Activated B cell treated with CpG ODN at 0.5 μM for 24 hours (primary cell): ENCODE measurements at places on chromosomes 1 and 21.
A peak's percentile ranks its signal among the peaks of the same experiment; 100 is the strongest.

DNA sequence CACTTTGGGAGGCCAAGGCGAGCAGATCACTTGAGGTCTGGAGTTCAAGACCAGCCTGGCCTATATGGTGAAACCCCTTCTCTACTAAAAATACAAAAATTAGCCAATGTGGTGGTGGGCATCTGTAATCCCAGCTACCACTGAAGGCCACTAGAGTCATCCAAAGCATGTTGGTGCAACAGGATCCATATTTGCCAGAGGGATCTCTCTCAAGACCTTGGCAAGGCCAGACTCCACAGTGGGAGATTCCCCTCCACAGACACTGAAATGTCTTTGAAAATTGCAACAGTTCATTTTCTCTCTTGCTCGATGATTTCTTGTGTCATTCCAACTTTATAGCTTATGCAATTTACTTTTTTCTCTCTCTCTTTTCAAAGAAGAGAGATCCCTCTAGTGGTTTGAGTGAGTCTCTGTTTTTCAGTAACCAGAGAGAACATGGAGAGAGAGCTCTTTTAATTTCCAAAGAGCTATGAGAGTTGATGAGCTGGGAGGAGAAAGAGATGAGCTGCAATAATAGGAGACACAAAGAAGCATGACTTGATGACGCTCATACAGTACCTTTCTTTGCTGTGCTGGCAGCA is 176.8 kb upstream of the USP25 start:
- H3K36me3 ChIP-seq: no peaks in the 10 kb centered on the region
- peaks cover 2% of the 10 kb centered on the region for H3K4me1 ChIP-seq
- DNase-seq: no peak
- no peak overlapping the region for H3K27ac ChIP-seq

- H3K27ac ChIP-seq: no peak overlapping the region
- H3K4me1 ChIP-seq: no peaks in the 10 kb centered on the region
- H3K27me3 ChIP-seq: peaks cover 26% of the 10 kb centered on the region
- no peaks in the 10 kb centered on the region for H3K36me3 ChIP-seq
- DNase-seq: no peak
Measured at GRCh38 chr1:5423109-5423508, 569.1 kb downstream of the NPHP4 start.

DNA sequence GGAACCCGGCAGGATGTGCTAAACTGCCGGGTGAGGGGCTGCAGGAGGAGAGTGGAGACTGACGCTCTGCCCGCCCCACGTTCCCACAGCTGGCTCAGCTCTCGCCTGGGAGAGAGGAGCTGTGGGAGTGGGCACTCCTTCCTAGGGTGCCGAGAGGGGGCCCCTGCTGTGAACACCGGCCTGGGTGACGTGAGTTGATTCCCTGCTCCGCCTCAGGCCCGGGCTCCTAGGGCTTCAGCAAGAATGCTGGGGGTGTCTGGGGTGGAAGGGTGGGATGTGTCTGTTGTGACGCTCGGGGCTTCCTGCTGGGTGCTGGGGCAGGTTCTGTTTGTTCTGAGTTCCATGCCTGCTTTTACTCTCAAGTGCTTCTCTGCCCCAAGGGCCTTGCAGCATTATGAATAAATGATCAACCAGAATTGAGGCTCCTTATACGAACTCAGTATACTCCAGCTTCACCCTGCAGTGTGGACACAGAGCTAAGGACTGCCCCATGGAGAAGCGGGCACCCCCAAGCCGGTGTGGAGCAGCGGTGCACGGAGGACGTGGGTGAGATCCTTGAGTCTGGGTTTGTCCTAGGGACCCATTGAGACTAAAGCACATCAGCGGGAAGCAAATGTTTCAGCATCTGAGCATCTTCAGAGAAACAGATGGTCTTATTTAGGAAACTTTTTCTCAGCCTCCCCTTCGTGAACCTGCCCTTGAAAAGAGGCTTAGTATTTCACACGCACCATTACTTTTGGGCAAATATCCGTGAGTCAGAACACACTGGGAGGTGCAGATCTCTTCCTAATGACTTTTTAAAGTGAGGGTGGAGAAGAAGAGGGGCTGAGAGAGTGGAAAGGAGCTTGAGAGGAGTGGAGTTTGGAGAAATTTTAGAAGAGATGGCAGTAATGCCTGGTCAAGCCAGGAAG is 41.7 kb downstream of the SYT6 start:
- peaks cover 6% of the 10 kb centered on the region for H3K27me3 ChIP-seq
- DNase-seq: no peak
- H3K27ac ChIP-seq: no peak overlapping the region
- H3K4me3 ChIP-seq: no peak overlapping the region

GRCh38 chr1:203426870-203427269 is 48.7 kb upstream of the PRELP start:
- no peak for DNase-seq
- H3K27me3 ChIP-seq: peaks cover 25% of the 10 kb centered on the region
- no peak overlapping the region for H3K27ac ChIP-seq
- no peak overlapping the region for H3K4me3 ChIP-seq

GRCh38 chr1:184161071-184161698 is 109.7 kb downstream of the TSEN15 start:
- no peak overlapping the region for H3K27ac ChIP-seq
- peaks cover 6% of the 10 kb centered on the region for H3K4me1 ChIP-seq
- no peaks in the 10 kb centered on the region for H3K36me3 ChIP-seq

DNA sequence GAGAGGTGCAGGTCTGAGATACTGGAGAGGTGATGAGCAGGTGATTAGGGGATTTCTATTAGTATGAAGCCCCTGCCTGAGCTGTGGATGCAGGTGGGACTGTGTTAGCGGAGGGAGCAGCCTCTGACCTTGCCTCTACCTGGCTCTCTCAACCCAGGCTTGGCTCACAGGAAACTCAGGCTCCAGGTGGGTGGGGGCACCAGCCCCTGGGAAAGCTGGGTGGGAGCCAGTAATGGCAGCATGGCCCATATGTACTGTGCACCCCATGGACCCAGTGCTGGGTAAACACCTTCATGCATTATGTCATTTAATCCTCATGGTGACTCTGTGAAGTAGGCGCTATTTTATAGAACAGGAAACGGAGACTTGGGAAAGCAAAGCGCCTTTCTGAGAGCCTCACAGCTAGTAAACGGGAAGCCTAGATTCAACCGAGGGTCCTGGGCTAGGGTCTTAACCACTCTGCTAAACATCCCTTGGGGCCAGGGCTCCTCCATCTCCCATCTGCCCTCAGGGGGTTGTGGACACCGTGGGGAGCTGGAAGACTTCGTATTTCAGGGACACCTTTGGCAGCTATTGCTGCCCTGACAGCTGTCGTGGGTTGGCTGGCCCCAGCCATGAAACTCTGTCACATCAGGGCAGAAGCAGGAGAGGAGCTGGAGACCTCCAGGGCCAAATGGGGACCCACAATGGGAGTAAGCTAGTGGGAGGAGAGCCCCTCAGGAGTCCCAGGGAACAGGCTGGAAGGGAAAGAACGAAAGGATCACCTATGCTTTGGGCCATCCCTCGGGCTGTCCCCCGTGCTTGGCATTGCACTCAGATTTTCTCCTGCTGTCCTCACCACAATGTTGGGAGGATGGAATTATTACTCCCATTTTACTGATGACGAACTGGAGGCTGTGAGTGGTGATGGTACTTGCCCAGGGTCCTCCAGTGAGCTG is 59.6 kb upstream of the CSF3R start:
- H3K4me3 ChIP-seq: no peak overlapping the region
- no peak for DNase-seq
- no peaks in the 10 kb centered on the region for H3K4me1 ChIP-seq
- no peak overlapping the region for H3K27ac ChIP-seq
- no peaks in the 10 kb centered on the region for H3K36me3 ChIP-seq
- peaks cover 19% of the 10 kb centered on the region for H3K27me3 ChIP-seq

DNA sequence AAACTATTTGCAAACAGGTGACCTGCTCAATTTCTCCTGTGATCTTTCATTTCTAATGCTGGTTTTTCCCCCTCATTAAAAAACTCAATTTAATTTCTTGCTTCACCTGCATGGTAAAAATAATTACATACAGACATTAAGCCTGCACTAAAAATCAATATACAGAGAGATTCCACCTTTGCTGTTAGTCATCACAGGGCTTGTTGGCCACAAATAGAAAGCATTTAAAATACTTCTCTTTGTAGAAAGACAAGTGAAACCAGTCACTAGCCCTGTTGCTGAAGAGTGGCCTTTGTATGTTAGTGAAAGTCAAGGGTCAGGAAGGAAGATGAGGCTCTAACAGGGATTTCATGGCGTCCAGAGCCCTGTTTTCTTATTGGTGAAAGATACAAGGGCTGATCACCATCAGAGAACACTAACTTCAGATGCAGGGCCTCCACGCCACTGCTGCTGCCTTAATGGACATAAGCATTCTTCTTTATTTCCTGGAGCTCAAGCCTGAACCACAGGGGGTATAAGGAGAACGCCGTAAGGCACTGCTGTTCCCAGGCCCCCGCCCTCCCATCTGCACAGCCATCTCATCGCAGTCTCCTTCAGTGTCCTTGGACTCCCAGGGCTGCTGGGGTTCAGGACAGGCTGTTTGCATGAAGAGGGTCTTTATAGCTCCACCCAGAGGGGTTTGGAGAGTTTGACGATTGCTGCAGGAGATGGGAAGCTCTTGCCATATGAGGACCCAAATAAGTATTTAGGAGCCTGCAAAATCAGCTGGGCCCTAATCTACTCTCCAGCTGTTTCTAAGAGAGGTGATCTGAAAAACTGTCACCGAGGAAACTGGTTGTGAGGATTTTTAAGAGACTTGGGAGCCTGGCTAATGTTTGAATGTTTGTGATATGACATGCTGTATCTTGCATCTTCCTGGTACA is 117.3 kb upstream of the IRF2BP2 start:
- peak overlapping the region; percentile 9 for H3K27ac ChIP-seq
- no peaks in the 10 kb centered on the region for H3K36me3 ChIP-seq
- peaks cover 76% of the 10 kb centered on the region for H3K4me1 ChIP-seq
- no peak for DNase-seq
- no peaks in the 10 kb centered on the region for H3K27me3 ChIP-seq

- H3K4me3 ChIP-seq: peak overlapping the region; percentile 73
- no peaks in the 10 kb centered on the region for H3K27me3 ChIP-seq
- no peak for DNase-seq
- H3K4me1 ChIP-seq: peaks cover 11% of the 10 kb centered on the region
- peak overlapping the region; percentile 22 for H3K27ac ChIP-seq
Measured at GRCh38 chr1:61743716-61744580, 1.7 kb downstream of the PATJ start.

- H3K4me1 ChIP-seq: peaks cover 8% of the 10 kb centered on the region
- no peaks in the 10 kb centered on the region for H3K36me3 ChIP-seq
- DNase-seq: no peak
Measured at GRCh38 chr1:10935246-10935645, 77.2 kb upstream of the TARDBP start.

DNA sequence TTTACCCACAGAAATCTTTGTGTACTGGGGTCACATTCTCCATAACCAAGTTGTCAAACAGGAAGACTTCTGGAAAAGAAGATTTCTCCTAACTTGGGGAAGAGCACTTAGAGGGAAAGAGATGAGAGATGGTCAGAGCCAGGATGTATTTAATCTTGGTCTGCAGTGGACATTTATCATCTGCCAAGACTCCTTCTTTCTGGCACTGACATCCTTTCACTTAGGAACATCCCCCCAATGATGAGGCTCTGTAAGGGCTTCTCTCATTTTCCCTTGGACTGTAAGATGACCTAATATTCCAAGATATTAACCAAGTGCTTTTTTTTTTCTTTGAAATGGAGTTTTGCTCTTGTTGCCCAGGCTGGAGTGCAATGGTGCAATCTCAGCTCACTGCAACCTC is 39.3 kb upstream of the IGSF3 start:
- no peak overlapping the region for H3K4me3 ChIP-seq
- DNase-seq: no peak
- H3K27me3 ChIP-seq: peaks cover 20% of the 10 kb centered on the region
- H3K4me1 ChIP-seq: no peaks in the 10 kb centered on the region
- H3K36me3 ChIP-seq: no peaks in the 10 kb centered on the region

DNA sequence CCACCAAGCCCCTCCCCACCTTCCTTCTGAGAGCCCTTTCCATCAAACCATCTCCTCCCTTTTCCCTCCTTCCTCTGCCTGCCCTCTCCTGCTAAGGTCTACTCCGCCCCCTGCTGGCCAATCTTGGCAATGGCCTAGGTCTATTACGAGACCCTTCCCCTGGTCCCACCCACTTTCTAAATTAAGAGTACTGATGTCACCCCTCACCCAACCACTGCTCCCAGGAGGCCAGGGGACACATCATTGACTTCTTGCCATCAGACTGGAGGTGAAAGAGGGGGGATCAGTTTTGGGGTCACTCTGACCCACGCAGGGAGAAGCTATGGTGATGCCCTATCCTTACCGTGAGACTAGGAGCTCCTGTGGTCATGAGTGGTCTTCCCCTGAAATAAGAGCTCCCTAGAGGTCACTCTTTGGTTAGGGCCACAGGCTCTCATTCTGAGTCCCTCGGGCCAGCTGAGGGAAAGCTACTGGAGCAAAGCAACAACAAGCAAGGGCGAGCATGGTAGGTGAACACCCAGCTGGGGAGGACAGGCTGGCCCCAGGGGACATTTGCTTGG is 34.6 kb upstream of the S100A7 start:
- peaks cover 22% of the 10 kb centered on the region for H3K27me3 ChIP-seq
- no peaks in the 10 kb centered on the region for H3K36me3 ChIP-seq
- DNase-seq: peak; percentile 69
- peak overlapping the region; percentile 39 for H3K27ac ChIP-seq
- peaks cover 11% of the 10 kb centered on the region for H3K4me1 ChIP-seq
- no peak overlapping the region for H3K4me3 ChIP-seq

DNA sequence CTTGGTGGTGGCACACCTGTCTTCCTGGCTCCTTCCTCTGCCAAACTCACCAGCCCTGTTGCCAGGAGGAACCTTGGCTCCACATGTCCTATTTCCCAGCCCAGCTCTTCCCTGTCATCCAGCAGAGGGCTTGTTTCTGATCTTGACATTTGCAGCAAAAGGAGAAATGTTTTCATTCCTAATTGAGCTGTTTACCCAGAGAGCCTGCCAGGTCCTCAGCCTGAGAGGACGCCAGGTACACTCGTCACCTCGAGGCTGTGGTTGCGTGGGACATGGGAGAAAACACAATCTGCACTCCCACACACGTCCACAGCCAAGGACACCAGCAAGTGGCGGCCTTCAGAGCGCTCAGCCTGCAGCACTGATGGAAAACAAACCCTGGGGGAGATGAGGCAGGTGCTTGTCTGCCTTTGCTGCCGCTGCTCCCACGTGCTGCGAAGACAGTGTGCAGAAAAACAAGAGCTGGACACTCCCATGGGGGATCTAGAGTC is 132.8 kb upstream of the CD34 start:
- no peaks in the 10 kb centered on the region for H3K36me3 ChIP-seq
- no peak overlapping the region for H3K4me3 ChIP-seq
- H3K27me3 ChIP-seq: peaks cover 1% of the 10 kb centered on the region
- no peaks in the 10 kb centered on the region for H3K4me1 ChIP-seq

DNA sequence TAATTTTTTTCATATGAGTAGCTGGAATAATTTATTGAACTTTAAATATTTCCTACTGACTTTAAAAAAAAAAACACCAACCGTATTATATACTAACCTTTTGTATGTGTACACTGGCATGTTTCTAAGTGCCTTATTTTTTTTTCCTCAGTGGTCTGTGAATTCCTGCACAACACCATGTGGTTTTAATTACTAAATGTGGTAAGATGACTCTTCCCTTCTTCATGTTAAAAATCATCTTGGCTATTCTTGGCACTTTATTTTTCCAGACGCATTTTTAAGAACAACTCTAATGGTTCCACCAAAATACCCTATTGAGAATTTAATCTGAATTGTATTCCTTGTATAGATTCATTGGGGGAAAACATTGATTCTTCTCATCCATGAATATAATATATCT is 28.4 kb downstream of the PPP2R5A start:
- no peak overlapping the region for H3K4me3 ChIP-seq
- H3K27me3 ChIP-seq: no peaks in the 10 kb centered on the region
- peaks cover 39% of the 10 kb centered on the region for H3K36me3 ChIP-seq
- H3K4me1 ChIP-seq: peaks cover 34% of the 10 kb centered on the region
- H3K27ac ChIP-seq: no peak overlapping the region
- no peak for DNase-seq

- no peak for DNase-seq
- peaks cover 19% of the 10 kb centered on the region for H3K27me3 ChIP-seq
- no peak overlapping the region for H3K4me3 ChIP-seq
- H3K4me1 ChIP-seq: no peaks in the 10 kb centered on the region
Measured at GRCh38 chr1:66460776-66461175, 73.2 kb upstream of the SGIP1 start.
